Colonic mucosa (tissue), 4 donors: ENCODE measurements at places on chromosomes 3 and 15.

GRCh38 chr3:8970971-8971589 lies 7.8 kb upstream of the RAD18 start:
- peak; percentile 77 for DNase-seq

DNA sequence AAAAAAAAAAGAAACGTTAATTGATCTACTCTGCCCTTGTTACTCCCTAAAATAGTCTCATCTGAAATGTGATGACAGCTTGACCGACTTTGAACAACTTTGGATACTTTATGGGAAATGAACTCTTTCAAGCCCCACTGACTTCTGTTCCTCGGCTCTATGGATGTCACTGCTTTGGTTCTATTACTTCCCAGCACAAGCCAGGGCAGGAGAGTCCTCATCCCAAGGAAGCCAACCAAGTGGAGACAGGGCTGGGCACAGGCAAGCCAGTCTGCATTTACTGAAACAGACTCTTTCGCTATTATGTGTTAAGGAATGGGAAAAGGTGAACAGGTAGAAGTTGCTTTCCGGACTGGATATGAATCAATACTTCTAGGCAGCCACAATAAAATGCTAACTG lies 444.0 kb downstream of the FOXP1 start:
- DNase-seq, result no peak

DNA sequence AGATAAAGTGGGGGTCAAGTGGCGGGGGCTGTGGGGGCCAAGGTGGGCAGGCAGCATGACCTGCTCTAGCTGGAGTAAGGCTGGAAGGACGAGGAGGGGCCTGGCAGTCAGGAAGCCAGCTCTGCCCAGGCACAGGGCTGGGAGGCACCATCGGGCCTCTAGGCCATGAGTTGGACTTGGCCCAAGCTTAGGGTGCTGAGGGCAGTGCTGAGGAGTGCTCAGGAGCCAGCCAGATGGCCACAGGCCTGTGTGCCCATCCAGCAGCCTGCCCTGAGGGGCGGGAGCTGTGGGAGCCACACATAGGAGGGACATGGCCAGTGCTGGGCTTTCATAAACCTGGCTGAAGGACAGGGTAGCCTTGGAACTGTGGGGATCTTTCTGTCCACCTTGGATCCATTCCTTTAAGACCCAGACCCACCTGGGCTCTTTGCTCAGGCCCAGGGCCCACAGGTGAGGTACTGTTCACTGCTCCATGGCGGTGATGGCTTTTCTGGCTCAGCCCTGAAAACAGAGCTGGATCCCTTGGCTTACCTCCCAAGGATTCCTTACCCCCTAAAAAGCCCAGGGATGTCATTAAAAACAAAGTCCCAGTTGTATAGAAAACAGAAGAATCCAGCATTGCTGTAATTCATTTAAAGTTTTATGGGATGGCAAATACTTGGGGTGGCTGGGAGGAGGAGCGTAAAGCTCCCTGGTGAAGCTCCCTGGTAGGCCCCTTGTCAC lies 137.0 kb downstream of the DNAJB8 start:
- DNase-seq, result no peak

GRCh38 chr3:64915778-64916177 lies 228.0 kb upstream of the ADAMTS9 start:
- DNase-seq, result no peak

GRCh38 chr15:41603941-41604911 lies 45.2 kb downstream of the TYRO3 start:
- peak; percentile 57 for DNase-seq

- DNase-seq, result peak; percentile 12
Measured at GRCh38 chr3:48409291-48410201, 20.3 kb downstream of the PLXNB1 start.

GRCh38 chr3:152048831-152049230 lies 175.4 kb downstream of the SUCNR1 start:
- DNase-seq, result no peak

DNA sequence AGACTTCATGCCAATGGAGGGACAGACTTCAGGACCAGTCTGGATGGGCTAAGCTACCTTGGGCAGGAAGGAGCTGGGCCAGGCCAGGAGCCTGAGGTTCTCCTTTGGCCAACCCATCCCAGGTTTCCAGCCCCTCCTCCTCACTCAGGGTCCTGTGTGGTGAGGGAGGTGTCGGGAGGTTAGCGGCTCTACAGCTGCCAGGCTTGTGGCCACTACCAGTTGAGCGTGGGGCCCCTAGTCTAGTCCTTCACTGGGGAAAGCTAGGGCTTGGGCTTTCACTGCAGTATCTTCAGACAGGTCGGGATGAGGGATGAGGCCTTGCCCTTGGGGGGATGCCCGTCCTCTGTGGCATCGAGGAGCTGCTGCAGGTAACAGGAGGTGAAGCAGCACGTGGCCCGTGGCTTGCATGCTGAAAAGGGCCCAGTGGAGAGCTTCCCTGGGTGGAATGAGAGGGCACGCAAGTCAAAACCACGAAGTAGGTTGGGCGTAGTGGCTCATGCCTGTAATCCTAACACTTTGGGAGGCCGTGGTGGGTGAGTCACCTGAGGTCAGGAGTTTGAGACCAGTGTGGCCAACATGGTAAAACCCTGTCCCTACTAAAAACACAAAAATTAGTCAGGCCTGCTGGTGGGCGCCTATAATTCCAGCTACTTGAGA lies 8.5 kb upstream of the FANCD2 start:
- DNase-seq, result no peak

GRCh38 chr3:10778492-10779292 lies 37.3 kb upstream of the SLC6A11 start:
- DNase-seq, result no peak

GRCh38 chr3:150225986-150226385 lies 182.1 kb upstream of the TSC22D2 start:
- DNase-seq, result no peak

DNA sequence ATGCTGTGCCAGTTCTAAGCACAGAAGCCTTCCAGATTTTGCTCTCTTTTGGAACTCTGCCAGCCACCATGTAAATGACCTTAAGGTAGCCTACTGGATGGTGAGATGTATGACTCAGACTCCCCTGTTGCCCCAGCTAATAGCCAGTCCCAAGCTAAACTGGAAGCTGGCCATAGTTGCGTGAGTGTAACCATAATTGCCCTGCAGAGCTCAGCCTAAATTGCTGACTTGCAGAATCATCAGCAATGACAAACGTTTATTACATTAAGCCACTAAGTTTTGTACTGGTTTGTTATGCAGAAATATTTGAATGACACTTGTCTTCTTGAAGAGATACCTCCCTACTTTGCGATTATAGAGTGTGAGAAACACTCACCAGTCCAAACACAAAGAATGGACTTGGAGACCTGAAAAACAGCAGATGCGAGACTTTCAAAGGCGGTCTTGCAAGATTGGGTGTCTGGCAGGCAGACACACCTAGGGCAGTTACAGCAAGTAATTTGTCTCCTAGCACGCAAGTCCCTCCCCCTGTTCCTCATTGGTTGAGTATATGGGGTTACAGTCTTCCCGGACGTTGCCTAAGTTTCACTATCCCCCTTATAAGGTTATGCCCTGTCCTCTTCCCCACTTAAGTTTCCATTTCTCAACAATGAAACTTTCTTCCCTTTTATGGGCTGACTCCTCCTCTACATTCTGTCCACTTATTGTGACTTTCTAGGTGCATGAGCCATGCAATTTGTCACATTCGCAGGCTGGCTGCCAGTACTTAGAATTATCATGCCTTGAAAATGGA lies 83.6 kb upstream of the XCR1 start:
- peak; percentile 67 for DNase-seq

DNA sequence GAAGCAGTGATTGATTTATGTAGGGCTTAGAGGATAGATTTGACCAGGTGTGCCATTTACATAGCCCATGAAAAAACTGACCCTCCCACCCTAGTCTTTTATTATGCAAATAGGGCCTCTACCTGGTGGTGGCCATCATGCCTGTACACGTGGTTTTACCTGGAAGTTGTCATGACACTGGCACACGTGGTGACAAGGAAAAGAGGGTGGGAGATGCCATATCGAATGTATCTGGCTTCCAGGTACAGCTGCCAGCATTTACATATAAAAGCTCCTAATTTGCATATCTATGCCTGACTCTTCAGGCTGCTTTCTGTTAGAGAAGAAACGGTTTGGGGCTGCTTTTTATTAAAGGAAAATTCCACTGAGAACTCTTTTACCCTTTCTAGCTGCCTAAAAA lies 35.0 kb upstream of the DNAJC13 start:
- no peak for DNase-seq

GRCh38 chr3:54083921-54084320 lies 38.4 kb upstream of the CACNA2D3 start:
- no peak for DNase-seq
